ENCODE measurements at places on chromosomes 4 and X. TPM values are rescaled to one million over a fixed set of nuclear protein-coding genes. Genes with fewer than 3 reads are reported as not detected.

Gene BMPR1B
- total RNA-seq: 0.49 TPM

Gene AMBN
- not detected for total RNA-seq

Gene SLITRK4
- total RNA-seq: 3.2 TPM

Gene GC
- total RNA-seq: not detected

Gene PDGFC
- total RNA-seq: 19.4 TPM

DNA sequence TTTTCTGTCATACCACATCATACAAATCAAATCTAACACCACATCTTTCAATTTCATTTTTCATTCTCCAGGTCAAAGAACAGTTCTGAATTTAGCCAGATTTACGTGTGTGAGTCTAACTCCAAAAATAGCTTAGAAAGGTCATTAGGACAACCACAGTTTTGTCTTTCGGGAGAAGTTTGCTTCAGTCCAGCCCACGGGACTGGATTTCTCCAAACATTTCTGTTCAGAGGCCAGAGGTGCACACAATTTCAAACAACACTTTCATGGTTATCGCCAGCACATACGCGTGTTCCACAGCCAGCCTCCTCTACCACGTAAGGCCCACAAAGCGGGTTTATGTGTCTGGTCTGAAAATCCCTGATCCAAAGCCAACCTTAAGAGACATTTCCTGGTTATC, 65.9 kb downstream of the VEGFC start:
- DNase-seq: no peak

DNA sequence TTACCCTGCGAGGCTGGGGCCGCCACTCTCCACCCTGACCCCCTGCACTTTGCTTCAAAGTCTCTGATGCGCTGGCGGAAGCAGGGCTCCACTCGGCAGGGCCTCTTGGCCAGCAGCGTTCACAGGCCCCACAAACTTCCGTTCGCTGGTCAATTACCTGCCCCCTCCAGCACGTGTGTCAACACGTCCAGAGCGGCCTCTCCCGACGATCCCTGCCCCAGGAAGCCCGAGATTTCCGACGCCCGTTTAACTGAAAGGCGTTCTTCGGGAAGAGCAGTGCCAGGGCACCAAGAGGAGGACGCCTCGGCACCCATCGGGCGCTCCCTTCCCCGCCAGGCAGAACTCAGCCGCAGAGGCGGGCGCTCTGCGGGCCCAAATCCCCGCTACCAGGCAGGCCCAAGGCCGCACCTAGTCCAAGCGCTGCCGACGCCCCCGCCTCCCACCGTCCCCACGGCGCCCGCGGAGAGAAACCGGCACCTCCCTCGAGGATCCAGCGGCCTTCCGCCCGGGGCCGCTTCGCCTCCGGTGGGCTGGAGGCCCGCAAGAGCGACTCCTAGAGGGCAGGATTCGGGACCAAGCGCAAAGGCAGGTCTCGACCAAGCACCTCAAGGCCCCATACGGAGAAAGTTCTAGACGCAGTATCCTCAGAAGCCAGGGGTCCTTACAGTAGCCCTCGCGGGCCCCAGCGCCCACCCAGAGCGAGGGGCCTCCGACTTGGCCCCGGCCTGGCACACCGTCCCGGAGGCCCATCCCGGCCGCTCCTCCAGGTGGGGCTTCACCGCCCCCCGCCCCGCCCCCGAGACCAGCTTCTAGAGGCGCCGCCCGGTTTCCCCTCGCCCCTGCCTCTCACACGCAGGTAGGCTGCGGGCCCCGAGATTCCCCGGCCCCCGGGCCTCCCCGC, 586 bp downstream of the BCAP31 start:
- DNase-seq: no peak

DNA sequence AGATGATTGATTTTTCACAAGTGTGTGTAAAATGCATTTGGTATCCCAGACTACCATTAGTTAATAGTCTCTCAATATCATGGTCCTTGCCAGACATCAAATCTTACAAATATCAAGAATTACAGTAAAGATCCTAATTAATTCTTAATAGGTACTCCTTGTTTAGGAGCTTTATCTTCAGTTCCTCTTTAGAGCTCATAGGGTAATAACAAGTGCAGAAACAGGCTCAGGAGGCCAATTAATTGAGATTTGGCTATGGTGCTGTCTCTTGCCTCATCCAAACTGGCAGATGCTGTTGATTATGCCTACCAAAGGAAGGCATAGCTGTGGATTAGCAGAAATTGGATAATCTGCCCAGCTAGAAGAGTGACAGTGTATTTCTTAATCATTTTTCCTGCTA, 6.9 kb downstream of the MTMR1 start:
- no peak for DNase-seq

DNA sequence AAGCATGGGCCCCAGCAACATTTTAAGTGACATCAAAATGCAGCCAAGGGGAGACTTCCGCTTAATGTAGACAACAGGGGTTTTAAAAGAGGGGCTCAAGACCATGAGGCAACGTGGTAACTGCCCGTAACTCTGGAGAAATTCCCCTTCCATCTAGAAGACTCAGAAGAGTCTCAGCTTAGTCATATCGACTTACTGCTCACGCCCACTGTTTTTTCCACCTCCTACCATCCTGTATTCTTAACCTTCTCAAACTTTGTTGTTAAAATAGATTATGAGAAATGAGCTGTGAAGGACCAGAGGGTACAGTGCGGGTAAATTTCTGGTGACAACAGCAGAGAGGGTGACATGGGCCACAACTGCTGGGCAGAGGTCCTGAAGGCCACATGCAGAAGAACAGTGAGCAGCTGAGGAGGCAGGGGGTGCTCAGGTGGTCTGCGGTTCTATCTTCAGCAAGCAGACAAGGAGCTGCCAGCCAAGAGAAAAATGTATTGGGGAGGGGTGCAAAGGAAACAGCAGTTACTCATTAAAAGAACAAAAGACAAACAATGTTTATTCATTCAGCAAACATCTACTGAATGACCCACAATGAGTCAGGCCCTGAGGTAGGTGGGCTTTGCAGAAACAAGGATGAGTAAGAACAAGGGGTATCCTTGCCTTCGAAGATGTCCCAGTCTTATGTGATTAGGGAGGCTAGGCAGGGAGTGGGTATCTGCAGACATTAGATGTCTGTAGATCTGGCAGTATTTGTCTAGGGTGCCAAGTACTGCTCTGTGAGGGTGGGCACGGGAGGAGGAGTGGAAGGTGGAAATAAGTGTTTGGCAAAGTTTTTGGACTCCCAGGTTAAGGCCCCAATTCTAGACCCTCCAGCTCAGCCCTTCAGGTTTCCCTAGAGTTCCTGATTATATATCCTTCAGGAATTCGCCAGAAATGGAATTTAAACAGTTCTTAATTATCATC, 175.3 kb downstream of the TSPAN5 start:
- DNase-seq: no peak

GRCh38 chr4:152618971-152619370, 60.8 kb downstream of the TMEM154 start:
- no peak for DNase-seq

GRCh38 chrX:132842460-132843238, 115.8 kb downstream of the HS6ST2 start:
- DNase-seq: no peak

GRCh38 chr4:105483840-105484239, 10.0 kb upstream of the PPA2 start:
- DNase-seq: no peak

Data from vagina (tissue), 2 donors.